NCI-H1436 treated with DMSO at 0.1 percent for 48 hours (cell line): ENCODE measurements at places on chromosomes 3 and 15.

- DNase-seq, result no peak
Measured at GRCh38 chr3:127975153-127976029, 60.4 kb downstream of the KBTBD12 start.

DNA sequence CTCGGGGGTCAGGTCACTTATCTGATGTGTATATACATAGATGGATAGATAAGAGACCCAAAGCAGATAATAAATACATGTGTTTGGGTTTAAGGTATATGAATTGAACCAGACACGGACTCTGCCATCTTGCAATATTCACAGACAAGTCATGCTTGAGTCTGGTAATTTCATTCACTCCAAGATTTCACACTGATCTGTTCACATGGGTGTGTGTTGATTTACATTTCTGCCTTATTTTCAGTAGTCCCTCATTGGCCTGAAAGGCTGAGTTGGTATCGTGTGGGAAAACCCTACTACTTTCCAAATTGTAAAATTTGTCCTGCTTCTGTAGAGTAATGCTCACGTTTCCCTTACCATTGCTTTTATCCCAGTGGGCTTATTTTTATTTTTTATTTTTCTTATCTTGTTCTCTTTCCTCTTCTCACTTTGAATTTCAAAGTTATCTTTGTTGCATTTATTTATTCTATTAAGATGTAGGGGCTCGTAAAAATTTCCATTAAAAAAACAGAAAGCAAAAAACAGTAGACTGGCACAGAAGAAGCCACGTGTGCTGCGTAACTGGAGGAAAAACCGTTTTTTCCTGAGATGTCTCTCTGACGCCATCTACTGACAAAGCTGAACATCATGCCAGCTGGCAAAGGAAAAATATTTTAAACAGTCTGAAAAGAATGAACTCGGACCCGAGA is 10.8 kb upstream of the MFSD1 start:
- DNase-seq, result peak; percentile 16

- no peak for DNase-seq
Measured at GRCh38 chr3:5754602-5755001, 567.1 kb downstream of the EDEM1 start.

DNA sequence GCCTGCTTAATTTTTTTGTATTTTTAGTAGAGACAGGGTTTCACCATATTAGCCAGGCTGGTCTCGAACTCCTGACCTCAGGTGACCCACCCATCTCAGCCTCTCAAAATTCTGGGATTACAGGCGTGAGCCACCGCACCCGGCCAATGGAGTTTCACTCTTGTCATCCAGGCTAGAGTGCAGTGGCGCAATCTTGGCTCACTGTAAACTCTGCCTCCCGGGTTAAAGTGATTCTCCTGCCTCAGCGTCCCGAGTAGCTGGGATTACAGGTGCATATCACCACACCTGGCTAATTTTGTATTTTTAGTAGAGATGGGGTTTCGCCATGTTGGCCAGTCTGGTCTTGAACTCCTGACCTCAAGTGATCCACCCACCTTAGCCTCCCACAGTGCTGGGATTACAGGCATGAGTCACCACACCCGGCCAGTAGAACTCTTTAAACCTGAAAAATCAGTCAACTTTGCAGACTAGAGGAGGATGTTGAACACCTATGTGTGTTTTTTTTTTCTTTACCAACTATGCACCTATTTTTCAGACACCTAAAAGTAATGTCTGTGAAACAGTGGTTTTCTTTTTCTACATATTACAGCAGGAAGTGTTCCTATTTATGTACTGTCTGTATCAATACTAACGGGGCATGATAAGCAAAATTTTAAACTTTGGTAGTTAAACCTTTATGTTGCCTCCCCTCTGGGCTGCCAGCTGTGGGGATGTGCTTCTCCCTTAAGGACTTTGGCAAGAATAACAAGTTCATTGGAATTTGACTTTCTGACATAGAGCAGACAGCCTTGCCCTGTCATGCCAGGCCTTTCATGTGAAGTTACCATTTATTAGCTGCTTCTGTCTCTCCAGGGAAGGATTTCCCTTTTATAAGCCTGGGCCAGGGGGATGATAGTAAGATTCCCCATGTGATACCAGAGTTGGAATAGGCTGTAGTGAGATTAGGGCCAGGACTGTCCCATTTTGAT is 8.1 kb downstream of the ARIH2 start:
- DNase-seq, result no peak

GRCh38 chr15:100291106-100291505 is 50.7 kb downstream of the ADAMTS17 start:
- DNase-seq, result no peak

- no peak for DNase-seq
Measured at GRCh38 chr3:50612970-50613846, 1.6 kb upstream of the CISH start.

DNA sequence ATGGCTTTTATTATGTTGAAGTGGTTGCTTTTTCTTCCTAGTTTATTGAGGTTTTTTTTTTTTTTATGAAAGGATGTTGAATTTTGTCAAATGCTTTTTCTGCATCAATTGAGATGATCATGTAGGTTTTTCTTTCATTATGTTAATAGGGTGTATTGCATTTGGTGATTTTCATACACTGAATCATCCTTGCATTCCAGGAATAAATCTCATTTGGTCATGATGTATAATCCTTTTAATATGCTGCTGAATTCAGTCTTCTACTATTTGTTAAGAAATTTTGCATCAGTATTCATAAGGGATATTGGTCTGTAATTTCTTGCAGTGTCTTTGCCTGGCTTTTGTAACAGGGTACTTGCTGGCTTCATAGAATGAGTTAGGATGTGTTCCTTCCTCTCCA is 11.5 kb upstream of the CLRN1 start:
- no peak for DNase-seq

DNA sequence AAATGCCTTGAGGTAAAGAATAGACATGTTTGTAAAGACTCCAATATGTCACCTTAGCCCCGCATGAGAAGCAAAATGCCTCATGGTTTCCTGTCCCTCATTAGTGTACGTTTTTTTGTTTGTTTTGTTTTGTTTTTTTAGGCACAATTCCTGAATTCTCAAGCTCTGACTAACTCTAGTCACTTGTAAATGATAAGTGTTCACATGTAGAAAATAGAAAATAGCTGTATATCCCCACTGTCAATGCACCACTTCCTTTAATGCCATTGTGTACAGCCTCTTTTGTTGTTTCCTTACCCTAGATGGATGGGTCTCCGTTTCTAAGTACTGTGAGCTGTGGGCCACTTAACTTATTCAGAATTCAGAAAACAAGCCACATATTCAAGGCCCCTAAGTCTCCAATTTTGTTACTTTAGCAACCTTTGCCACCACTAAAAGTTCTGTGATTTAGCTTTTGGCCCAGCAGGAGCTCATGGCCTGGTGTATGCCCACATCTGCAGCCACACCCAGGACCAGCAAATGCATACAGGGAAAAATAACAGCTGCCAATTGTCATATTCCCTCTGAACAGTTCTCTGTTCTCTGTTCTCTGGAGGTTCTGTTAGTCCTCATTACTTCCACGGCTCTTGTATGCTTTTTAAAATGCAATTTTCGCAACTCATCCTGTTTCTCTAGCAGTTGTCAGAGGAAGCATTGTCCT is 655.5 kb downstream of the GBE1 start:
- DNase-seq, result no peak

DNA sequence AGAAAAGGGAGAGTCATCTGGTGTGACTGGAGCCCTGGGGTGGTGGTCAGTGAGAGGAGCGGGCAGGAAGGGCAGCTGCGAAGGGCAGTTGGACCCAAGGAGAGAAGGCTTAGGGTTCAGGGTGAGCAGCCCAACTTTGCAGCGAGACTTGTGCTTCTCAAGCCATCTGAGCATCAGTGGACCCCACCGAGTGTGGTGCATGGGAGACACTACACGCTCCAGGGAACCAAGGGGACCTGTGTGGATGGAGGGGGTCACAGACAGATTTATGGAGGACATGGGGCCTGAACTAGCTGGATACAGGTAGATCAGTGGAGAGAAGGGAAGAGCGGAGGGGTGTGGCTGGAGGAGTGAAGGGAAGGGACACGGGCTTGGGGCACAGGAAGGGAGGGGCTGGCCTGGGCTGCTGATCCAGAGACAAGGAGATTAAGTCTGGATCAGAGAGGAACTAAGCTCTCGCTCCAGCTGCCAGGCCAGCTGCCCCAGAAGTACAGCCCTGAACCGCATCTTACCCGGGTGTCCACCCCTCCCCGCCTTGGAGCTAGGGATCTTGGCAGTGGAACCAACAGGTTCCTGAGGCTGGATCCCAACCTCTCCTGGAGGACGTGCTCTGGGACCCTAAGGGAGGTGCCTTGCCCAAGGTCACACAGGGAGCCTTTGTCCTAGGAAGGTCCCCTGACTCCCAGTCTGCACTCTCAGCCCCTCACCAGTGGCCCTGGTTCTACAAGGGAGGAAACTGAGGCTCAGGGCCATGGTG is 120.5 kb downstream of the CORO2B start:
- DNase-seq, result no peak

- no peak for DNase-seq
Measured at GRCh38 chr3:168877899-168878298, 782.2 kb upstream of the GOLIM4 start.

DNA sequence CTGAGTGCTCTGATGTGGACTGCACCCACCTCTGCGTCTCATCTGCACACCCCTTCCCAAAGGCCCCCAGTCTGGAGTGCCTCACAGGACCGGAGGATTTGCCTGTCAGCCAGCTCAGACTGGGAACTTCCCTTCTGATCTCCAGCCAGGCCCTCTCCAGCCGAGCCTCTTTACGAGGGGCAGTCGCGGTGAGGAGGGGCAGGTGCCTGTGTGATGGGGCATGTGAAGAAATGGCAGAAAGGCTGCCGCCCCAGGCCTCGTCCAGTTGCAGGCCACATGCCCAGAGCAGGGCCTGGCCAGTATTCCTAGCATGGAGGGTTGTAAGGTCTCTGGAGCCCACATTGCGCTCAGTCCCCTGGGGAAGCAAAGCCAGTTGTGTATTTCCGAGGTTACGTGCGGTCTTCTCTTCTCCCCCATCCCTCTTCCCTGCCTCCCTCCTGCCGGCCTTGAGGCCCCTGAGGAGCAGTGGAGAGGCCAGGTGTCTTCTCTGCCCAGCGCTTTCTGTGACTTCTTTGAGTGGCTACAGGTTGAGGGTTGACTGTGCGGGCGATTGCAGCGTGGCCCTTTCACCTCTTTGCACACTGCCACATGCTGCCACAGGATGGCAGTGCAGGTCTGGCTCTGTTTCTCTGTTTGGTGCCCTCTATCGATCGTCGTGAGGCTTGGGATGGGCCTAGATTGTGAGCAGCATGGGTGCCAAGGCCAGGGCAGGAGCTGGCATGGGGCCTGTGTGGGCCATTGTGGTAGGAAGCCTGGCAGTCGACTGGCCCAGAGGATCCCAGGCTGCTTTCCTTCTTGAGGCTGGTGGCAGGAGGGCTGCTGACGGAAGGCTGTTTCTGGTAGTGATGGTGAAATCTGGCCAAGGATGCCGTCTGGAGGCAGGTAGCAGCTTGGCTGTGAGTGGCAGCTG is 5.3 kb downstream of the CLK3 start:
- DNase-seq, result no peak

GRCh38 chr3:193982258-193982659 is 153.7 kb upstream of the HES1 start:
- no peak for DNase-seq

DNA sequence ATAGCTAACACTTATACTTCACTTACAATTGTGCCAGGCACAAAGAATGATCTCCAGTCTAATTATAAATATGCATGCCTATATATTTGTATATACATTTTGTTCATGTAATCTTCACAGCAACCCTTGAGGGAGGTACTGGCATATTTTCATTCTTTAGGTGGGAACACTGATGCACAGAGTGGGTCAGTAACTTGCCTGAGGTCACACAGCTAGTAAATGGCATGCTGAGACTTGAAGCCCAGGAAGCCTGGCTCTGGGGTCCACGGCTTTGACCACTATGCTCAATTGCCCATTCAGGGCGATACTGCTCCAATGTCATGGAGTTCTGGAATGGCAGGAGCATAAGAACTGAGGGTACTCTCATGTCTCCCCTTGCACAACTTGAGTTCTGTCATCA is 139.8 kb downstream of the SHQ1 start:
- no peak for DNase-seq

DNA sequence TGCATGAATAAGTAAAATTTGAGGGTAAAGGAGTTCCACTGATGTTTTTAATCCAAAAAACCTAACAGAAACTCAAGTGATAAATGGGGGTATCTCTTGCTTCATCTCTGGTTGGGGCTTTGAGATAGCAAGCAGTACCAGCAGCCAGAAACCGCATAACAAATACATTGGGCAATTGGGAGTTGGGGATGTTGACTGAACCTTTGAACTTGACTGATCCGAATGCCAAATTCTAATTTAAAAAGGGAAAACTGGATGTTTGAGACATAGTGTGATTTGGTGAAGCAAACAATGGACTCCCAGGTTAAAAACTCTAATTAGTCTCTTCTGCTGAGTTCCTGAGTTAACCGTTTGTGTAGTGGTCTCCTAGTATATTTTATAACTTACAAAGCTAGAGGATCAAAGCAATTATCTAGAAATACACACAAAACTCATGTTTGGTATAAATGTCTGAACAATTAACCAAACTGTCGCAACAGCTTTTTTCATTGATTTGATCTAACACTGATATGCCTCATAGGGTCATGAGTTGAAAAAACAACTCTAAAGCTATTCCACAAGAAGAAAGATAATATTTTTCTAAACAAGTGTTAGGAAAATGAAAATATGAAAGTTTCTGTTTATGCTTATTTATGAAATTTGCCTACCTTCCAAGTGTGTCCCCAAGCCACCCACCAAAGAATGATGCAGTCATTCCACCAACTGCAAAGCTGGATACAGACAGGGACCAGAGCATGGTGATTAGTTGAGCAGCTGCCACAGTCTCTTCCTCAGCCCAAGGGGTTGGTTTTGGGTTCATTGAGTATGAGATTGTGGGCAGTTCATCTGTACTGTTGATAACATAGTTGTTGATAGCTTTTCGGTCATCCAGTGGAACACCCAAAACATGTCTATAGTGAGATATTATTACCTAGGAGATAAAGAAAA is 12.4 kb downstream of the SLC2A2 start:
- no peak for DNase-seq

DNA sequence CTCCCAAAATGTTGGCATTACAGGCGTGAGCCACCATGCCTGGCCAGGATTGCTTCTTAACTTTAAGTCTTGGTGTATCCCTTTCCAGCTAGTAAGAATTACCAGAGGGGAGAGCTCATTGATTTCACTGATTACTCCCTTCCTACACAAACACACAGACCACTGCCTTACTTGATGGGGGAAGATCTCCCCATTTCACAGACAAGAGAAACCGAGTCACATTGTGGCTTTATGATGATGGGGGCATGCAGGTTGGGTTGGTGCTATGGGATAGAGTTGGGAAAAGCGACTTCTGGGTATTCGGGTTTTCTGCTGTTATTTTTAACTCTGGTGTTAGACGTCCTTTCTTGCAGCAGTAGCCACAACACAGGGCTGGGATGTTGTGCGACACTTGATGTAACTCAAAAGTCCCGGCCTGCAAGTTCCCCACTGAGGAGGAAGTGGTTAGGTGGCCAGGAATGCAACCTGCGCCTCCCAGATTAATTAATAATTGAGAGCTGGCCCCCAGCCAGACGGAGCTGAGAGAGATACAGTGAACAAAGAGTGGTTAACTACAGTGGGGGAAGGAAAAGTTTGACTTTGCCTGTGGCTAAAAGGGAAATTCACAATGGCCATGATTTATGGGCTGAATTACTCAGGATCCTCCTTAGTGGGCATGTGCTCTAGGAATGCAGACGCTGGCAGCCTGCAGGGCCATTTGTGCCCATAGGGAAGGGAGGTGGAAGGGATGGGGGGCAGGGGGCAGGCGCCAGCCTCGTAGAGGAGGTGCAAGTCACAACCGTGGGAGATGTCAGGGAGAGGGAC is 63.6 kb downstream of the SMAD6 start:
- no peak for DNase-seq

GRCh38 chr15:65292938-65293518 is 2.8 kb upstream of the RNU5A-1 start:
- DNase-seq, result no peak
